ENCODE measurements at places on chromosomes 12 and 14.

DNA sequence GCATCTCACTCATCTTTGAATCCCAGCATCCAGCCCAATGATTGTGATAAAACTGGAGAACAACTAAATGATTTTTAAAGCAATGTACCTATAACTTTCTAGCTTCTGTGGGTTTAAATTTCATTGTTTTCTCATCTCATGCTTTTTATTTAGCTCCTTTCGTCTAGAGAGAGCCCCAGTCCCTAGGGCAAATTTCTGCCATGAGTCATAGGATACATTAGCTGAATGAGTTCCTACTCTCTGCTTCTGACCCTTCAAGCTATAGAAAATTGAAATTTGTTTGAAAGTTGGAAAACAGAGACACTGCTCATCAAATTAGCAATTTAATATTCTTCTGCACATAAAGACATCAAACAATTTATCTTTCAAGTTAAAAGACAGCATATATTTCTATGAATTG is 113.9 kb downstream of the KIF21A start:
- no peak for DNase-seq

GRCh38 chr12:50661300-50662115 is 102.4 kb upstream of the ATF1 start:
- DNase-seq = no peak

GRCh38 chr12:51378749-51379148 is 12.5 kb downstream of the GALNT6 start:
- no peak for DNase-seq

GRCh38 chr14:55339770-55340169 is 68.5 kb downstream of the FBXO34 start:
- peak; percentile 8 for DNase-seq

- no peak for DNase-seq
These were observed 1089.5 kb downstream of the BCL11B start for GRCh38 chr14:98182393-98183055.

GRCh38 chr14:68374682-68375081 is 418.2 kb downstream of the ZFP36L1 start:
- DNase-seq = no peak

- DNase-seq = peak; percentile 18
These were observed 128.6 kb upstream of the CPM start for GRCh38 chr12:69061574-69061973.

GRCh38 chr12:131038961-131039950 is 85.5 kb downstream of the ADGRD1 start:
- no peak for DNase-seq

GRCh38 chr12:6346235-6346832 is 4.5 kb upstream of the TNFRSF1A start:
- no peak for DNase-seq

DNA sequence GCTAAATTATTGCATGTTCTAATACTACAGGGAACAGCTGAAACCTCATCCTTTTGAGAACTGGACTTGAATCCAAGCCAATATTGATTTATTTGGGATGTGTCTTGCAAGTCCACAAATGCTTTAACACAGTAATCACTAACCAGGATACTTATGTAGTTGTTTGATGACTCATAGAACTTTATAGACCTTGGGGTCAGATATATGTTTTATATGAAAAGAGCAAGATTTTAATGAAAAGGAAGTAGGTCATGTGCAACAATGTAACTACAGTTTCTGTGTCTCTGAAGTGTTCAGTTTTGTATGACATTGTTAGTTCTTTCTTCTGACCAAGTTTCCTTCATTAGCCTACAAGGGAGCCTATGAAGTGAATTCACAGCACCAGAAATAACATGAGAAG is 352.0 kb downstream of the ZFP36L1 start:
- no peak for DNase-seq

GRCh38 chr14:100490252-100490651 is 97.0 kb downstream of the BEGAIN start:
- no peak for DNase-seq

DNA sequence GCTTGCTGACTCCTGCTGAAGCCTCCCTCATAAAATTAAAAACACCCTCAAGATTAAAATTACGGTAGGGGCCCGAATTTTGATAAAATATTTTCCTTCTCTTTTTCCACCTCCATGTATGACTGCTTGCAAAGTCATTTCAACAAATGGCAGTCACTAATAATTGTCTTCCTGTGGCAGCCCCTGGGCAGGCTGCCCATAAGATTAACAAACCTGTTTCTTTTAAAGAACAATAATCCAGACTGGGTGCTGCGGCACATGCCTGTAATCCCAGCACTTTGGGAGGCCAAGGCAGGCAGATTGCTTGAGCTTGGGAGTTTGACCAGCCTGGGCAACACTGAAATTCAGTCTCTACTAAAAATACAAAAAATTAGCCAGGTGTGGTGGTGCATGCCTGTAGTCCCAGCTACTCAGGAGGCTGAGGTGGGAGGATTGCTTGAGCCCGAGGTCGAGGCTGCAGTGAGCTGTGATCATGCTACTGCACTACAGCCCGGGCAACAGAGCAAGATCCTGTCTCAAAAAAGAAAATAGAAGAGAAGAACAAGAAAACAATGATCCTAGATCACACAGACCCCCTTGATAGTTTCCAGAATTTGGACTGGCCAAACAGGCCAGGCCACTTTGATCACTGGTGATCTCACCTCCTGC is 8.7 kb downstream of the SAV1 start:
- no peak for DNase-seq

DNA sequence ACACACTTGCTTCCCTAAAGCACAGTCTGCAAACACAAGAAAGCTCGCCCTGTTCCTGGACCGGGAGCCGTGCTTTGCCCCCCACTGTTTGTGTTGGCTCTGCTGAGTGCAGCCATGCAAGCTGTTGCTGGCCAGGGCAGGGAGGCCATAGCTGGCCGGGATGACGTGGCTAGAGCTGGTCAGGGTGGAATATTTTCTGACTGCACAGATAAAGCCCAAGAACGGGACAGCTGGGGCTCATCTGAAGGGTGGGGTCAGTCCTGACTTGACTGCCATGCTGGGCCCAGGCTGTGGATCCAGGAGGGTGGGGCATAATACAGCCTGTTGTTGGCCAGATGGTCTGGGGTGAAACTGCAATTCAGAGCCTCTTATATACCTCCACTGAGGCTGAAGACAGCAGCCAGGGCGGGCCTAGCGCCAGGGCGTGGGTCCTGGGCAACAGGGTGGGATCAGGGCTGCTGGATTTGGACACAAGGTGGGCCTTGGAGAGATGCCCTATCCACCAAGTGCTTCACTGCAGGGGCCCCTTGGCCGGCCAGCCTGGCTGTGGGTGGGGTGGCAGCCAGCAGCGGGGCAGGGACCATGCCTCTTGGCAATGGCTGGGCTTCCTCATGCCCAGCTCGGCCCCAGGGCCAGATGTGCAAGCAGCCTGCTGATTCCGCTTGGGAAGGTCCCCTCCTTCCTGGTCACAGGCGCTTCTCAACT is 14.8 kb downstream of the KMT5A start:
- no peak for DNase-seq

DNA sequence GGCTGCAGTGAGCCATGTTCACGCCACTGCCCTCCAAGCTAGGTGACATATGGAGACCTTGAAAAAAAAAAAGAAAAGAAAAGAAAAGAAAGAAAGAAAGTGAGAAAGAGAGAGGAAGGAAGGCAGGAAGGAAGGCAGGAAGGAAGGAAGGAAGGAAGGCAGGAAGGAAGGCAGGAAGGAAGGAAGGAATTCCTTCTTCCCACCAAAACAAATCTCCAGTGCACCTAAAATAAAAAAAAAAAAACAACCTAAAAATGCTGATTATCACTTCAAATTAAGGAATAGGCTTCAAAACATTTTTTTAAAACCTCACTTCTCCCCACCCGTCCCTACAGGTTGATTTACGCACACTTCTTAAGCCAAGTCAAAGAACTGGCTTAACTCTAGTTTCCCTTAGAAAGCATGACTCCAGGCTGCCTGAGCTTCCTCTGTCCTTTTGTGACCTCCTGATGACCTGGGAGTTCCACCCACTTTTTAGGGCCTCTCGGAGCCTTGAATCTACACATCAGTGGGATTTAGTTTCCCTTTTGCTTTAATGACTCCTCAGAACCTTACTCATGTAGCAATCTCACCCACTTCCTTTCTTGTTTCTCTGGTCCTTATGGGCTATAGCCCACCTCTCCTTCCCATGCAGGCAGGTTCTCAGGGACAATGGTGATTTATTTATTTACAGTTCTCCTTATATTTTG is 18.6 kb downstream of the DUSP6 start:
- DNase-seq = peak; percentile 35

- DNase-seq = peak; percentile 16
These were observed 105.6 kb downstream of the GPR135 start for GRCh38 chr14:59359431-59360124.

Data from NCI-H2029 (cell line).